ENCODE measurements at places on chromosomes 3 and 15.

- no peak for DNase-seq
These were observed 44.0 kb downstream of the EDEM1 start for GRCh38 chr3:5231487-5231886.

- DNase-seq: no peak
These were observed 69.6 kb downstream of the SENP2 start for GRCh38 chr3:185655426-185656320.

GRCh38 chr3:180161770-180162169 lies 125.0 kb upstream of the PEX5L start:
- DNase-seq: no peak

GRCh38 chr3:66220066-66220465 lies 735 bp upstream of the SLC25A26 start:
- DNase-seq: no peak

- no peak for DNase-seq
These were observed 435.1 kb downstream of the LPP start for GRCh38 chr3:188589071-188589470.

All from stimulated activated CD8-positive, alpha-beta memory T cell treated with anti-CD3 and anti-CD28 coated beads, Interleukin-7, amount 100 ng/mL, for 1 hour (primary cell).